ENCODE measurements at places on chromosomes 4 and X. TPM values are rescaled to one million over a fixed set of nuclear protein-coding genes. Genes with fewer than 3 reads are reported as not detected.

DNA sequence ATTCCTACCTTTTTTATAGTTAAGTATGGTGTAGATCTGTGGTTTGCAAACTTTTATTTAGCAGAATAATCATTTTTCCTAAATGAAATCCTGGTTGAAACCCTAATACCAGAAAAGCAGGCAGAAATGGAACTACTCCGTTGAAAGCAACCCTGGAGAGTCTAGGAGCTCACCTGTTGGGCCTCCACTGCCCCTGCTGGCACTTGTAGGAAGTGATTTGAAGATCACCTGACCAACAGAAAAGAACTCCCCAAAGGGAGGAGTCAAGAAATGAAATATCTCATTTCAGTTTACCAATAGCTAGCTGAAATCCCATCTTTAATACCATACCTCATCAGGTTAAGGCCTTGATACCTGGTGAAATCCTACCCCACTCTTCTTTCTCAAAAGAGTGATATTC is 277.1 kb downstream of the KLHL13 start:
- no peak for DNase-seq

DNA sequence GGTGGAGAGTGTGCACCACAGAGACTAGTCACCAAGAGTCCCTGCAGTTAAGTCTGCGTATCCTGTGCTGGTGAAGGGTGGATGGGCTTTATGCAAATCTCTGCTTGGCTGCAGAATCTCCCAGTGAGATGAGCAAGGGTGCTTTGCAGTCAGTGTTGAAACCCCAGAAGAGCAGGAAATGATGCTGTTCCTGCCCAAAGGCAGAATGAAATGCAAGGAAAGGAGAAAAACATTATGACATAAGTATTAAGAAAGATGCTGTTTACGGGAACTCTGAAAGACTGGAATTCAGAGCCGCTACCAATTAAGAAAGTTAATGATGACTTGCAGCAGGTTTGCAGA is 25.4 kb upstream of the ACSL1 start:
- peak; percentile 50 for DNase-seq

DNA sequence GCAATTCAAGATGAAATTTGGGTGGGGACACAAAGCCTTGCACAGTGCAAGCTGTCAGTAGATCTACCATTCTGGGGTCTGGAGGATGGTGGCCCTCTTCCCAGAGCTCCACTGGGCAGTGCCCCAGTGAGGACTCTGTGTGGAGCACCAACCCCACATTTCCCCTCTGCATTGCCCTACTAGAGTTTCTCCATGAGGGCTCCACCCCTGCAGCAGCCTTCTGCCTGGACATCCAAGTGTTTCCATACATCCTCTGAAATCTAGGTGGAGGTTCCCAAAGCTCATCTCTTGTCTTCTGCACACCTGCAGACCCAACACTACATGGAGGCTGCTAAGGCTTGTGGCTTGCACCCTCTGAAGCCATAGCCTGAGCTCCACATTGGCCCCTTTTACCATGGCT is 402.3 kb downstream of the RAB28 start:
- DNase-seq: no peak

GRCh38 chr4:1572964-1573720 is 111.0 kb downstream of the FAM53A start:
- no peak for DNase-seq

DNA sequence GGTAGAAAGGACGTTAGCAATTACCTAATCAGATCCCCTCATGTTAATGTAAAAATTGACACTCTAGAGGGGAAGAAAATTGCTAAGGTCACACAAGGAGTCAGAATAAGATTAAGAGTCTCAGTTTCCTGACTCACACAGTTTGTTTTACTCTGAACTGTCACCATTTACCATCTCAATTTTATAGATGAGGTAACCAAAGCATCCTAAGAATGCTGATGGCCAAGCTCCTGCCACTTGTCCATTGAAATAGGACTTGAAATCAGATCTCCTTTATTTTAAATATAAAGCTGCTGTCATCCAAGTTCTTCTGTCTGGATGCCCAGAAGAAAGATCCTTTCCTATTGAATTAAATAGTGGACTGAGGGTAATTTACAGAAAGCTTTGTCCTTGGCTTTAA is 114.8 kb upstream of the VAMP7 start:
- no peak for DNase-seq

DNA sequence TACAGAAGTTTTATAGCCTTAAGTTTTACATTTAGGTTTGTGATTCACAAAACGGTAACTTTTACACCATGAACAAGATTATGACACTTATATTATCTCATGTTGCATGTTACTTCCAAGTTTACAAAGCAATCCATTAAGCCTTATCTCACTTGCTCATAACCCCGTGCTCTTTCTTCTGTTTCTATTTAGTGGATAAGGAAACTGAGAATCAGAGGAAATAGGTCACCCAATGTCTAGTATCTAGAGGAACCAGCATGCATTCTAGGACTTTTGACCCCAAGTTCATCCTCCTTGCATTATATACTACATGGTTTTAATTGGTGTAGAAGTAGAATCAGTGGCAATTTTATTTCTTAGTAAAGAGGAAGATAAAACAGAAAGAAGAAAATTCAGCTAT is 67.0 kb upstream of the ANXA3 start:
- DNase-seq: no peak

- peak; percentile 30 for DNase-seq
These were observed 53.3 kb downstream of the CAMK2D start for GRCh38 chr4:113708250-113708649.

PSAPL1 gene
- total RNA-seq: not detected

NSUN7 gene
- 0.84 TPM for total RNA-seq
